CD4-positive, alpha-beta T cell treated with Interleukin-10 for 1 hour (primary cell): ENCODE measurements at places on chromosomes 11 and 22.
A peak's percentile ranks its signal among the peaks of the same experiment; 100 is the strongest.

- DNase-seq, result no peak
Measured at GRCh38 chr11:119650251-119650650, 78.7 kb downstream of the NECTIN1 start.

DNA sequence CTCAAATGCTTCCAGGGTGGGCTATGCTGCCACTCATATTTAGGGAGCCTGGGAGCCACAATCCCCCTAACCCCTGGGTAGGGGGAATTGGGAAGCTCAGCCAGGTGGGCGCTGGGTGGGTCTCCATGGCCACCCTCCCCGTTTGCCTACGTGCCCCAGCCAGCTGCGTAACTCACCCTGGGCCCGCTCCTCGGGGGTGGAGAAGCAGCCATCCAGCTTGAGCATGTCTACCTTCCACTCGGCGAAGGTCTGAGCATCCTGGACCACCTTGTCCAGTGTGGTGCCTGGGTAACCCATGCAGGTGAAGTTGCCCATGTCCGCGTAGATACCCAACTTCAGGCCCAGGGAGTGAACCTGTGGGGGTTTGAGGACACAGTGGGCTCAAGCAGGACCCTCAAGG, 3.7 kb downstream of the NAGA start:
- DNase-seq, result no peak

DNA sequence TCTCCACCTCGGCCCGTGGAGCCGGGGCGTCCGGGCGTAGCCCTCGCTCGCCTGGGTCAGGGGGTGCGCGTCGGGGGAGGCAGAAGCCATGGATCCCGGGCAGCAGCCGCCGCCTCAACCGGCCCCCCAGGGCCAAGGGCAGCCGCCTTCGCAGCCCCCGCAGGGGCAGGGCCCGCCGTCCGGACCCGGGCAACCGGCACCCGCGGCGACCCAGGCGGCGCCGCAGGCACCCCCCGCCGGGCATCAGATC, 439 bp downstream of the YAP1 start:
- no peak for DNase-seq

- DNase-seq, result no peak
Measured at GRCh38 chr11:60528934-60529333, 13.7 kb downstream of the MS4A13 start.

DNA sequence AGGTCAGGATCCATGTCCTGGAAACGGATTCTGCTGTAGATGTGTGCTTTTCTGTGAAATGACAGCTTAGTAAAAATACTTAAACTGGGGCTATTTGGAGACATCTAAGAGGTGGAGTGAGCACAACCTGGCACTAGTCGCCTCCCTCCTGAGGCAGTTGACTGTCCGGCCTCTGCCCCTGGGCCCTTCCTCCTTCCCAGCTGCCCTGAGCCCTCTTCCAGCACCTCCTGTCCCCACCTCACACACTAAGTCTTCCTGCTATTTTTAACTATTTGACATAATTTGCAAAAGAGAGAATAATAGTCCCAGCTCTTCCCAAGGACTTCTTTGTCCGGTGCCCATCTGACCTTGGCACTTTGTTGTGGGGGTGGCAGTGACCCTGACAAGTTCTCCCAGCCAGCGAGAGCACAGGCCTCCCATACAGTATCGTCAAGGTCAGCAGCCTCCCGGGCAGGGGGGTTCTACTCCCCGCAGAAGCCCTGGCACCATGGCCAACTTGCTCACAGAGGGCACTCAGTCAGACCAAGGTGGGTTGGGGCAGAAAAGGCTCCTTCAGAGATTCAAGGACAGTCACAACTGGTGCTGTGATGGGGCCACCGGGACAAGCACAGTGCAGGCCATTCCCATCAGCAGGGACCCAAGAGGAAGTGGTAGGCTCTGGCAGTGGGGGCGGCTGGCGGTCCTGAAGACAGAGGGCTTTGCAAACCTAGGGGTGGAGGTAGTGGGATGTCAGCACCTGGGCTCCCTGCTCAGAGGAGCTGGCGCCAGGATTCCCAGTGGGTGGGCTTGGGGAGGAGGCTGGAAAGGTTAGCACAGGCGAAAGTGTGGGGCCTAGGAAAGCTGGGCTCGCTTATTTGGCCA, 5.5 kb upstream of the NEAT1 start:
- peak; percentile 41 for DNase-seq

DNA sequence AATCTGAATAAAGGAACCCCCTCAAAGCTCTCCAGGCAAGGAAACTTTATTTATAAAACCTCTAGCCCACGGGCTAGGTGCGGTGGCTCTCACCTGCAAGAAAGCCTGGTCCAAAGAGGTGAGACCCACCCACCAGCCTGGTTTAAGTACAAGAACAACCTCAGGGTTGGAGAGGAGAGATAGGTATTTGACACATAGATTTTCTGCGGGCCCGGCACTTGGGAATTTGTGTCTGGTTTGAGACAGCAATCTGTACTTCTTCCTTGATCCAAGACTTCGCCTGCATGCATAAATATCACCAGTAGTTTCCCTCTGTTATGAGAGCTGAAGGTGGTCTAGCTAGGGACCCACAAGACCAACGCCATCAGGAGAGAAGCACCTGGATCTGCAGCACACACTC, 73.2 kb upstream of the CAPRIN1 start:
- DNase-seq, result no peak

- no peak for DNase-seq
Measured at GRCh38 chr11:203945-204586, 3.1 kb downstream of the BET1L start.

DNA sequence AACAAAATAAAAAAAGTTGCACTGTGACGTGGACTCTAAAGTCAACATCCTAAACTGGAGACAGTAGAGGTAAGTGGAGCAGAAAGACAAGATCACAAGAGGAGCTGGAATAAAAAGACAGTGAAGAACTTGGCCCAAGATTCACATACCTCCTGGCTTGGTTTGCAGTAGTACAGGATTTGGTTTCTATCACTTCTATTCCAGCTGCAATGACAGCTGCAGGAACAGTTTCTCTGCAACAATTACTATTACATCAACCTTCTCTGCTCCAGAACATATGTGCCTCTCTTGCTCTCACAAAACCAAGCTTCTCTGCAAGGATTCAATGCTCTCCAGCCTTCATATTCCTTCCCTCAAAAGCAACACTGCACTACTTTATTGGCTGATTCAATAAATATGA, 7.8 kb upstream of the KDM2A start:
- DNase-seq, result no peak

DNA sequence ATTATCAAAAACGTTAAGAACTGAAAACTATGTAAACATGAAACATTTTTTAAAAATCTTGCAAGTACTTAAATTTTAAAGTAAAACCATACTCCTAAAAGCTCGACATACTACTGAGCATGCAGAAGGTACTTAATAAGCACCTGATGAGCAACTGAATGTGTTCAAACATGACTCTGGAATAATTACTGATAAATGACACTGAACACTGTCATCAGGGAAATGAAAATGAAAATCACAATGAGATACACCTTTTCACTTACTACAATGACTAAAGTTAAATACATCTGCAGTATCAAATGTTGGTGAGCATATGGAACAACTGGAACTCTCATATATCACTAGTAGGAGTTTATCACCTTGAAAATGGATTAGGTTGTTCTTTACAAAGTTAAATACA, 65.2 kb downstream of the PICALM start:
- DNase-seq, result no peak

DNA sequence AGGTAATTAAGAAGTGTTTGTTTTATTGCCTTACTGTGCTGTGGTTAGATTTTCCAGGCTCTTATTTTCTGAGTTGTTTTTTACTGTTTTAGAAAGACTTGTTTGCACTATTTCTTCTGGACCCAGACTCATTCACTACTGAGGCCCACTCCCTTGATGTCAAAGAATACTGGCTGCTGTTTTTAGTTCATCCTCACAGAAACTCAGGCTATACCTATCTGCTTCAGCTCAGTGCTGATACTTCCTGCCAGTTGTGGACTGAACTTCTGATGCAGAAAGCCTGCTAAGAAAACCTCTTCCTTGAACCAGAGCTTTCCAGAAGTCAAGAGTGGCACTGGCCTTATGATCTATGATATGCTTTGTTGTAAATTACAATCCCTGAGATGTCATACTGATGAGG, 15.9 kb upstream of the PIK3IP1 start:
- DNase-seq, result no peak

- no peak for DNase-seq
Measured at GRCh38 chr11:110096496-110096895, 3.3 kb downstream of the ZC3H12C start.

- no peak for DNase-seq
Measured at GRCh38 chr11:9136741-9137140, 45.3 kb upstream of the SCUBE2 start.

DNA sequence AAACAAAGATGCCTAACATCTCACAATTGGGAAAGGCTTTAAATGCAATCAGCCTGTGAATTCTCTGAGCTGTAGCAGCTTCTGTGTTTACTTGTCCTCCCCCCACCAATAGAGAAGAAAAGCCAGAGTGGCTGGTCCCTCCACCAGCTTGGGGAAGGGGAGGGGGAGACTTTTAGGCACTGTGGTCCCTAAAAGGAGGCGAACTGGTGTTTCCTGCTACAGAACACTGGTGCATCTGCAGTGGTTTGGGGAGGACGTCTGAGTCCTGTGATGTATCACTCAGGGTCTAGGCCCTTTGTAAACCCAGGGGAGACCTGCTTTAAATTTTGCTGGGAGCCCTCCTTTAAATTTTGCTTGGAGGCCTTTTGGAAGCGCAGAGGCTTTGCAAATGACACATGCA, 16.9 kb downstream of the TNRC6B start:
- DNase-seq, result no peak

DNA sequence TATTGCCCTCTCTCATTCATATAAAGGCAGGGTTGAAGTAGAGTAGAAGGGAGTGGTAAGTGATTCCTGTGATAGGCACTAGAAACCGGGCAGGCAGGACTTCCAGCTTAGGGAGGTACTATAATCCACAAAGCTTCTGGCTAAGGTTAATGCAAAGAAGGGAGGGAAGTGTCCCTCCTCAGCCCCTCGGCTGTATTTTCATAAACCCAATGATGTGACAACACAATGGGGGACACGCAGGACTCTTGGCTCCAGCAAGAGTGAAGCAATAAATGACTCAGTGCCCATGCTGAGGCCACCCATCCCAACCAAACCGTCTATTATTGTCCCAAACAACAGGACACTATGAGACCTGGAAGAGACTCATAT, 90.7 kb downstream of the ETS1 start:
- DNase-seq, result no peak

- DNase-seq, result no peak
Measured at GRCh38 chr11:118615976-118616371, 8.6 kb downstream of the PHLDB1 start.

- peak; percentile 34 for DNase-seq
Measured at GRCh38 chr11:88174709-88175568, at the start of gene RAB38. Gene RAB38, minus strand, starts transcription at chr11:88175443. Its CDS starts 59 bp downstream, at chr11:88175384.

DNA sequence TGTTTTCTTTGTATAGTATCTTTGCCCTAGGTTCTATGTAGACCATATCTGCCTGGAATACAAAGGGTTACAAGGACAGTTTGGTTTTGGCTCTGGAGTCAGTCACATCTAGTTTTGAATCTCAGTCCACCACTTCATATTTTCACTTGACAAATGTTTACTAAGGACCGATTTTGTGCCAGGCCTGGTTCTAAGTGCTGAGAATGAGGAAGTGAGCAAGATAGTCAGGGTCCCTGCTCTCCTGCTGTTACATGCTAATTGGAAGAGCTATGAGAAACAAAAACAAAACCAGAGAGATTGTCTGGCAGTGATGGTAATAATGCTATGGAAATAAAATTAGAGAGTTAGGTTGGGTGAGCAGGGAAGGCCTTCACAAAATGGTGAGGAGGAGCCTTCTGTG, 66.1 kb upstream of the ARHGAP20 start:
- DNase-seq, result no peak

DNA sequence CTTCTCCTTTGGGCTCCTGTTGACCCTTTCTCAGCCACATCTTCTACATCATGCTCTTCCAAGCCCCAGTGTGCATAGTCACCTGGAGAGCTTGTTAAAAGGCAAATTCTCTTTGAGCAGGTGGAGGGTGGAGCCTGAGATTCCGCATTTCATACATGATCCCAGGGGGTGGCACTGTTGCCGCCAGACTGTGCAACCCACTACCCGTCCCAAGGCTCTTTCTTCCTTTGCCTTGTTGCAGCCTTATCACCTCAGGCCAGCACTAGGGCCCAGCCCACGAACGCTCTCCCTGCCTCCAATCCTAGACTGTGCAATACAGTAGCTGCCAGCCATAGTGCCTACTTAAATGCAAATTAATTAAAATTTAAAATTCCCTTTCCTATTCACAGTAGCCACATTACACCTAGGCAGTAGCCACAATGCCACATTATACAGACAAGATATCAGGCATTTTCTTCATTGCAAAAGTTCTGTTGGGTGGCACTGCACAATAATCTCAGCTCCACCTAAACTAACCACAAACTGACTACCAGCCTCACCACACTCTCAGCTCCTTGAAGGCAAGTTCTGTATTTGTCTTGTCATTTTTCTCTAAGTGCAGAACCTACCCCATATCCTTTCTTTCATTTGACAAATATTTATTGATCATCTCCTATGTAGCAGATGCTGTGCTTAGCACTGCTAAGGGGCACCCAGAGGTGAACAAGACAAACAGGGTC, 4.6 kb upstream of the KCNJ5 start:
- no peak for DNase-seq

DNA sequence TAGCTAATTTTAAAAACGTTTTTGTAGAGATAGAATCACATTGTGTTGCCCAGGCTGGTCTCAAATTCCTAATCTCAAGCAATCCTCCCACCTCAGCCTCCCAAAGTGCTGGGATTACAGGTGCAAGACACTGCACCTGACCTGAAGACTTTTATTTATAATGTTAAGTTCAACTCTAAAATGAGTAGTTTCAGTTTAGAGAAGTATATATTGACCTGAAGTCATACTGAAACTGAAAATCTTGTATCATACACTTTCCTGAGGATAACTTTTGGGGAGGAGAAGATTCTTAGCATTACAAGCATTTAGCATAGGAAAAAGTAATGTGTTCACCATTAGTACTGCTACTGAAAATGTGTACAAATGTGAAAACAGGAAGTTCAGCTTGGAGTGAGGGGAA, 249.3 kb downstream of the CASP12 start:
- no peak for DNase-seq

GRCh38 chr11:122486793-122487495, 168.6 kb upstream of the UBASH3B start:
- DNase-seq, result no peak

DNA sequence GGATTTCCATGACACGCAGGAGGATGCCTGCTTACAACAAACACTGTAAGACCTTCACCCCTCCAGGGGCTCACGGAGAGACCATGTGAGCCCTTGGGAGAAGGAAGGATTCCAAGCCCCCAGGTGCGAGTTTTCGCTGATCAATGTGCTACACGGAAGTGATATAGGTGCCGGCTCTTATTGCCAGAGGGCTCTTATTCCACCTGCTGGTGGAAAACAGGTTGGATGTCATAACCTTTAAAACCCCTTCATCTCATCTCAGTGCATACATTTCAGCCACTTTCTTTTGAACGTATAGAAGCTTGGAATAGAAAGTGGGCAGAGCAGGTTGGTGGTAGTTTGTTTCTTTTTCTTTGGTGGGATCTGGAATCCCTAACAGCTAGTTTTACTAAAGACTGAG, 25.8 kb downstream of the LAYN start:
- DNase-seq, result no peak

DNA sequence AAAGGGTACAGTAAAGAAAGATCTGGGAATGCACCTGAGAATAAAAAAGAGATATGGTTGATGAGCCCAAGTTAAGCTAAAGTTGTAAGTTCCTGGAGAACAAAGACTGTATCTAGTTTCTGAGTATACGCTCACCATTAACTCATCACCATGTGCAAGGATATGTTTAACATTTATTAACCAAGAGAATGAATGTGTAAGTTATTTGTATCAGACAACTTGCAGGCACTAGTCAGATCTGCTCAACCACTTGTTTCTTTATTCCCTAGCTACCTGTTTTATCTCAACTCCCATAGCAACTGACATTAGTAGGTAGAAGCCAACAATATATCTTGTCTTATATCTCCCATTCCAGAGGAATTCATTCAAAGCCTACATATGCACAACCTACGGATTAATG, 74.9 kb upstream of the KCNA4 start:
- no peak for DNase-seq
